Lung (tissue), 17 donors: ENCODE measurements at places on chromosomes 12 and 14. TPM values are rescaled to one million over a fixed set of nuclear protein-coding genes. Genes with fewer than 3 reads are reported as not detected.

GRCh38 chr12:22413592-22413991, 79.1 kb upstream of the ST8SIA1 start:
- DNase-seq = no peak
- no peak overlapping the region for H3K4me3 ChIP-seq
- no peaks in the 10 kb centered on the region for H3K36me3 ChIP-seq
- H3K27me3 ChIP-seq = no peaks in the 10 kb centered on the region
- H3K27ac ChIP-seq = no peak overlapping the region

- no peak for DNase-seq
- H3K36me3 ChIP-seq = no peaks in the 10 kb centered on the region
- H3K27ac ChIP-seq = no peak overlapping the region
- no peak overlapping the region for H3K4me3 ChIP-seq
- no peaks in the 10 kb centered on the region for H3K4me1 ChIP-seq
Measured at GRCh38 chr14:33699300-33699983, 251.4 kb downstream of the EGLN3 start.

GRCh38 chr12:50662116-50662510, 101.8 kb upstream of the ATF1 start:
- no peaks in the 10 kb centered on the region for H3K36me3 ChIP-seq
- H3K27ac ChIP-seq = no peak overlapping the region
- no peak overlapping the region for H3K4me3 ChIP-seq
- peaks cover 4% of the 10 kb centered on the region for H3K4me1 ChIP-seq
- no peak for DNase-seq
- no peaks in the 10 kb centered on the region for H3K27me3 ChIP-seq

CLEC2B gene
- 14.1 TPM for total RNA-seq
